ENCODE measurements at places on chromosomes 5 and 9. TPM values are rescaled to one million over a fixed set of nuclear protein-coding genes. Genes with fewer than 3 reads are reported as not detected.

The LHX3 gene
- total RNA-seq, result not detected

The CYSRT1 gene
- total RNA-seq, result 0.74 TPM

The LCN9 gene
- total RNA-seq, result not detected

The MTRR gene
- 16.4 TPM for total RNA-seq

The ACSL6 gene
- total RNA-seq, result not detected

The PRDM12 gene
- under 0.01 TPM for total RNA-seq

The CORO2A gene
- total RNA-seq, result 2.1 TPM

The FSTL4 gene
- total RNA-seq, result not detected

The CAMK4 gene
- 8.6 TPM for total RNA-seq

The GABRB2 gene
- total RNA-seq, result not detected

The NCS1 gene
- total RNA-seq, result 32.4 TPM

The SPINK5 gene
- total RNA-seq, result not detected

Data from bronchus fibroblast of lung (primary cell).